Activated CD4-positive, alpha-beta memory T cell treated with anti-CD3 and anti-CD28 coated beads, Interleukin-2, amount 10 ng/mL, durations not matched to agents 7 days and 5 days (primary cell): ENCODE measurements at places on chromosomes 16 and 17.

GRCh38 chr16:56513091-56513490 is 6.7 kb downstream of the BBS2 start:
- DNase-seq = no peak

DNA sequence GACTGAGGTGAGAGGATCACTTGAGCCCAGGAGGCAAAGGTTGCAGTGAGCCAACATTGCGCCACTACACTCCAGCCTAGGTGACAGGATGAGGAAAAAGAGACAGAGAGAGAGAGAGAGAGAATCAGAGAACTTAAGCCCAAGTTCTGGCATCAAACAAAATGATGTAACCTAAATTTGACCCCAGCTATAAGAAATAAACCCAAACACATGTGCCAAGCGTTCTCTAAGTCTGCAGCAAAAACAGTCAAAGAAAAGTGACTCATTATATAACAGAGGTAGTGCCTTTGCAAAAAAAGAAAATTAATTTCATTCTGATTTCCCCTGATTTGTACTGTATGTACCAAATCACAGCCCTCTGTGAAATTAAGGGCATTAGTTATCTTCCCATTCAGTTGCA is 89.5 kb downstream of the CDH11 start:
- DNase-seq = no peak

- DNase-seq = no peak
Observed at GRCh38 chr16:87016046-87017035, 300.9 kb downstream of the C16orf95 start.

GRCh38 chr16:27367461-27368357 is 34.3 kb upstream of the IL21R start:
- DNase-seq = peak; percentile 87
